ENCODE measurements at places on chromosomes 2 and 18.

GRCh38 chr2:186909095-186909494, 60.1 kb upstream of the ZSWIM2 start:
- DNase-seq = no peak

DNA sequence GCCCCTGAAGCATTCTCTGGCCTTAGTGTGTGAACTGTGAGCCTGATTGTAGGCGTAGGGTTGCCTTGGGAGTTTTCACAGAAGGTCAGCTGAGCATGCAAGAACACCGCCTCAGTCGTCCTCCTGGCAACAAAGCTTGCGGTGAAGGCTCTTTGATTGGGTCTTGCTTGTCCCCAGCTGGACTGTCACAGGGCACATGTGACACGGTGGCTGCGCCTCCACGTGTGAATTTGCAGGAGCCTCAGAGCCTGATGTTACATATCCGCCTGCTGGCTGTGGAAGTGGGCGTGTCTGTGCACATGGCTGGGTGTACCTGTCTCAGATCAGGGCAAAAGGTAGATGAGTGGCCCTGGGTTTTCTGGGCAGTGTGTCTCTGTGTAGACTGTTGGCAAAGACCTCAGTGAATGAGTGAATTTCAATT, 228.7 kb downstream of the HAUS1 start:
- DNase-seq = no peak

- DNase-seq = no peak
These were observed 552.0 kb upstream of the NRP2 start for GRCh38 chr2:205130111-205130829.

DNA sequence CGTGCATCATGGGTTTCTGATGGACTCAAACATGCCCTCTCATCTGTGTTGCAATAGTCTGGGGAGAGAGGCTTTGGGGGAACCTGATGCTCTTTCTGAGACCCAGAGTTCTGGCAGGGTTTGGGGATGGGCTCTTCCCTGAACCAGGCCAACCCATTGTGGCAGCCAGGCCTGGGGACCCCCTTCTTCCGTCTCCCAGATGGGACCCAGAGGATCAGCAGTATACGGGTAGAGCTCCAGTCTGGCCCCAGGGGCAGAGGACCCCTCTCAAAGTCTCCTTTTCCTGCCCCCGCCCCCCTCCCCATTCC, 333.7 kb downstream of the DYSF start:
- DNase-seq = no peak

DNA sequence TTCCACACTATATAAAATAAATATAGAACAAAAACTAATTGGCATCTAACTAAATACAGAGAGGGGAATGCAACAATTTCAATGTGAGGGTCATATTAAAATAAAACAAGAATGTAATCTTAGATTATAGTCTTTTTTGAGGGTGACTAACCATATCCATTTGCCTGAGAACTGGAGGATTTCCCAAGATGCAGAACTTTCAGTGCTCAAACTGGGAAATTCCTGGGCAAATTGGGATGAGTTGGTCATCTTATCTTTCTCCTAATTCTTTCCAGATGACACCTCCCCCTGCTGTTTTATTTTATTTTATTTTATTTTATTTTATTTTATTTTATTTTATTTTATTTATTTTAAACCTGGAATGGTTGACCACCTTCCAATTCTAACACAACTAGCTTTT, 846.2 kb downstream of the SLC4A3 start:
- no peak for DNase-seq

DNA sequence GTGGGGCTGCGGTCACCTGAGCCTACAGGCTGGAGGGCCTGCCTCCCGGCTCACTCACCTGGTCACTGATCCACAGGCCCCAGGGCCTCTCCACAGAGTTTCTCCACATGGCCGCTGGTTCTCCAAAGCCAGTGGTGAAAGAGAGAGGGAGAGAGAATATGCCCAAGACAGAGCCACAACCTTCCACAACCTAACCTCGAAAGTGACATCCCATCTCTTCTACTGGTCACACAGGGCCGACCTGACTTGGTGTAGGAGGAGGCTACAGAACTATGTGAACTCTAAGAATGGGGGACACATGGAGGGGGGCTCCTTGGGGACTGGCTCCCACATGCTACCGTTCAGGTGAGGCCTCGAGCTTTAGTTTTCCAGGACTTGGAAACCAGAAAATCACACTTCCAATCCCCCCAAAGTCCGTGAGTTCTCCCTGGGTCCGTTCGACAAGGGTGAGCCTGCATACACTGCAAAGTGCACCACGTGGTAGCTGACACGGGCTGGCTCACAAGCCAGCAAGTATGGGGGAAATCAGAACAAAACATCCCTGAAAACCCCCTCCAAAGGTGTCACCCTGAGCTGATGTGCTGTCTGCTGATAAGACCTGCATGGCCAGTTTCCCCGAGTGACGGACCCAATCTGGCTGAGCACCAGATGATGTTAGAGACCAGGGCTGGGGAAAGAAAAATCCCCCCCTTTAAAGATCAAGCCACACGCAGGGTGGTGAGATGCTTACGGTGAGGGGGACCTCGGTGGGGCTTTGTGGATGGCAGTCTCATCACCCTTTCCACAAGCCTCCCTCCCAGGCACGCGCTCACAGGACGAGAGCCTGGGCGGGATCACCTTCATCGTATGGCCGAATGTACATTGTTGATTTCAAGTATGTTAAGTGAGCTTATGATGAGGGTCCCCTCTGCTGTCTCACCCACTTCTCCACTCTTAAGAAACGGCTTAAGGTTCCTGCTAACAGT, 54.2 kb upstream of the SEMA4C start:
- DNase-seq = no peak

- no peak for DNase-seq
These were observed 68.6 kb downstream of the EXOC6B start for GRCh38 chr2:72757177-72757775.

DNA sequence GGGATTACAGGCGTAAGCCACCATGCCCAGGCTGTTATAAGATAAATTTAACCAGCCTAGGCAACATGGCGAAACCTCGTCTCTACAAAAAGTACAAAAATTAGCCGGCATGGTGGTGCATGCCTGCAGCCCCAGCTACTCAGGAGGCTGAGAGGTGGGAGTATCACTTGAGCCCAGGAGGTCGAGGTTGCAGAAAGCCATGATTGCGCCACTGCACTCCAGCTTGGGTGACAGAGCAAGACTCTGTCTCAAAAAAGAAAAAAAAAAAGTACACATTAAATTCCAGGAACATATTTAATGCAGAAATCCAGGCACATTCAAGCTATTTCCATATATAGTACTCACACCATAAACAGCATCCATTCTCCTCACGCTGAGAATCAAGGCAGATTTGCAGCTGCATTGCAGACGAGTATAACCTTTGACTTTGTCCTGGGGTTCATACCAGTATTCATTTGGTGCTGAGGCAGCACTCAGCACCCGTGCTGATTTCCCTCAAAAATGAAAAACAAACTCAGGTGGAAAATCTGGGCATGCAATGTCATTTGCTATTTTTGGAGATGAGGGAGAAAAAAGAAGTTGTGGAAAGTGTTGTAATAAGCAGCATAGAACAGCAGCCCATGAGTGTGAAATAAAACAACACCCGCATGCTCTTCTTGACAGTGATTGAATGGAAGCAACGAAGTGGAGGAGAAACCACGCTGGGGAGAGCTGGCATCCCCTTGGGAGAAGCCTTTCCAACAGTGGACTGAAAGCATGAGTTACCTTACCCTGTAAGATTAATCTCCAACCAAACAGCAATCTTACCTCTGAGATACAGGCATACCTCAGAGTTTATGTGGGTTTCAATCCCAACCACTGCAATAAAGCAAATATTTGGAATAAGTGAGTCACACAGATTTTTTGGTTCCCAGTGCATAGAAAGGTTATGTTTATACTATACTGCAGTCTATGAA, 46.8 kb upstream of the ANXA4 start:
- DNase-seq = no peak

- DNase-seq = no peak
These were observed 87.7 kb downstream of the LIMS1 start for GRCh38 chr2:108621687-108622681.

- DNase-seq = no peak
These were observed 33.5 kb downstream of the POLE4 start for GRCh38 chr2:74991977-74992376.

- DNase-seq = no peak
These were observed 8.4 kb downstream of the FAP start for GRCh38 chr2:162234620-162235462.

DNA sequence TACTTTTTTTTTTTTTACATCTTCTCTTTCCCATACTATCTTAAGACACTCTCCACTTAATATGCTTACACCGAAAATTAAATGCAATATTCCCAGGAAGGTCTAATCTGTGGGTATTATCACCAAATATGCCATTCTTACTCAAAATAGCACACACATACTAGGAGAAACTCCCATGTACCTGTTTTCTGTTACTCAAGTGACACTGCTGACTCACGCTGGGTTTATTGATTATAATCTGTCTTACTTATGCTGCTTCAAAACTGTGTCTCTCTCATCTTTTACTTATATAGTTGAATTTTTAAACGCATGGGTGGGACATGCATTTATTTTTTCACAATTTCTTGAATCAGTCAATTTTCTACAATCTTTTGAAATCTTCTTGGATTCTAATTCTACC, 29.9 kb downstream of the MRPL19 start:
- no peak for DNase-seq

All from NCI-H526 (cell line).